Tibial nerve (tissue), 4 donors: ENCODE measurements at places on chromosomes 4 and X. TPM values are rescaled to one million over a fixed set of nuclear protein-coding genes. Genes with fewer than 3 reads are reported as not detected.

Gene HS6ST2
- total RNA-seq, result 0.63 TPM

GRCh38 chrX:77014377-77015372 is 432.5 kb upstream of the FGF16 start:
- no peak overlapping the region for H3K27ac ChIP-seq
- no peaks in the 10 kb centered on the region for H3K36me3 ChIP-seq
- H3K27me3 ChIP-seq, result no peaks in the 10 kb centered on the region
- no peaks in the 10 kb centered on the region for H3K4me1 ChIP-seq

DNA sequence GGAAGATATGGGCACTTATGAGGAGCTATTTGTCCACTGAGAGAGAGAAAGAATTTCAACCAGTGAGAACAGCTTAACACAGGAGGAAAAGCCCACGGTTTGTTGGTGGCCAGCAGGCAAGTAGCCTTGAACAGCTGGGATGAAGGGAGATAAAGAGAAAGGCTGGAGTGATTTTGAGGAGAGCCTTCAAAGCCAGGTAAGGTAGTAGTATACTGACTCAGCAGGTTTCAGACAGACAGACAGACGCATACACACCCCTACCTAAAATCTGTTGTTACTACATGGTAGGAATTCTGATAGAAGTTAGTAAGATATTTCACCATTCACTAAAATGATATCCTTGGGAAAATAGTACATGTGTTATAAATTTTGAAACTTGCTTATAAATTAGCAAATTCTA is 60.5 kb downstream of the SEC24D start:
- no peaks in the 10 kb centered on the region for H3K36me3 ChIP-seq
- no peaks in the 10 kb centered on the region for H3K4me1 ChIP-seq
- DNase-seq, result no peak
- H3K27ac ChIP-seq, result no peak overlapping the region

- no peak for DNase-seq
- no peaks in the 10 kb centered on the region for H3K4me1 ChIP-seq
- H3K4me3 ChIP-seq, result no peak overlapping the region
- no peaks in the 10 kb centered on the region for H3K36me3 ChIP-seq
- H3K27me3 ChIP-seq, result no peaks in the 10 kb centered on the region
- no peak overlapping the region for H3K27ac ChIP-seq
These were observed 30.0 kb downstream of the CDKL5 start for GRCh38 chrX:18455384-18455783.

Gene CFAP47
- total RNA-seq, result not detected

- H3K27me3 ChIP-seq, result no peaks in the 10 kb centered on the region
- no peak overlapping the region for H3K4me3 ChIP-seq
- H3K36me3 ChIP-seq, result no peaks in the 10 kb centered on the region
- H3K4me1 ChIP-seq, result no peaks in the 10 kb centered on the region
- DNase-seq, result no peak
These were observed 22.3 kb upstream of the TMEM165 start for GRCh38 chr4:55373461-55373860.

Gene LIMCH1
- 106 TPM for total RNA-seq

Gene ZNF81
- 5.5 TPM for total RNA-seq
